GM10248 (cell line): ENCODE measurements at places on chromosomes 5 and 9.
A peak's percentile ranks its signal among the peaks of the same experiment; 100 is the strongest.

GRCh38 chr9:71725590-71726338, 42.5 kb downstream of the CEMIP2 start:
- no peak for DNase-seq

DNA sequence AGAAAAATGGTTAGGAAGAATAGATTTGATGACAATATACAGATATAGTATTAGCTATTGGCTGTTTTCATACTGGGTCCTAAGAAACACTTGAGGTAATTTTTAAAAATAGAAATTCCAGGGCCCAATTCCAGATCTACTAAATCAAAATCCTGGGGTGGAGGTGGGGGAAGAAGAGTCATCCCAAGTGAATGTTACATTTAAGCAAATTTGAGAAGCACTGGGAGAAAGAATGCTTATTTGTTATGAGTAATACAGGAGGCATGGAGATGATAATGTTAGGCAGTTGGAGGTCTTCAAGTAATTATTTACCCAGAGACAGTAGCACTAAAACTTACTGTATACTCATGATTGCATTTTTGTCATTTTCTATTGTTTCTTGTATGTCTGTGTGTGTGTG, 93.0 kb upstream of the DAB2 start:
- DNase-seq, result no peak

DNA sequence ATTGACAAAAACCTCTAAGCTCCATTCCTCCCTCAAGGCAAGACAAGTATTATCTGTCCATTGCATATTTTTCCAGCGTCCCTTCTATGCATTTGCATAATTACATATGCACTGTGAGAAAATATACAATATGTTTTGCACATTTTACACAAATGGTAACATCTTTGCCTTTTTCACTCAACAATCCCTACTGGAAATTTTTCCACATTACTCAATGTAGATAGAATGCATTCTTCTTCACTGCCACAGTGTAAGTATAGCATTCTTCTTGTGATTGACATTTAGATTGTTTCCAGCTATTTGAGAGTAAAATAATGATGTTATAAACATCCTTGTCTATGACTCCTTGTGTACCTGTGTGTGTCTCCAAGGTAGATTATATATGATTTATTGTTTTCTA, 205.0 kb downstream of the SLIT3 start:
- no peak for DNase-seq

- DNase-seq, result no peak
Measured at GRCh38 chr9:101593345-101593744, 1.4 kb downstream of the PPP3R2 start.

DNA sequence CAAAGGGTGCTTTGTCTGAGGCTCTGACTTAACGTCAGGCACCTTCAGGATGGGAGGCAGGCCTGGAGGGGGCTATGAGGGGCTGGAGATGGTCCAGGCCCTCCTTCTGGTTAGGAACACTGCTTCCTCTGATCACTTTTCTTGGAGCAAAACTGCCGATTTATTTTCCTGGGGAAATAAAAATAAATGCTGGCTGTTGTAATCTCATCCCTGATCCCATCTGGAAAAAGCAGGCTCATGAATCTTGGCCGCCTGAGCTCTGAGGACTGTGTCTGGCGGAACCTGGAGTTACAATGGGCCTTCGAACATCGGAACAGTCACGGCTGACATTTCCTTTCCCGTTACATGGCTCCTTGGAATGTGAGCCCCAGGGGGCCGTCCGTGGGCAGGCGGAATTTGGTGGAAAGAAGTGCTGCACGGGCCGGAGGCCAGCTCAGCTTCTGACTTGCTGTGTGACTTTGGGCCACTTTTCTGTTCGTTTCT, 157.8 kb downstream of the RGS3 start:
- no peak for DNase-seq

GRCh38 chr5:56358703-56359681, 125.9 kb upstream of the ANKRD55 start:
- DNase-seq, result no peak

GRCh38 chr9:38687389-38687842, 32.5 kb downstream of the FAM240B start:
- peak; percentile 59 for DNase-seq

DNA sequence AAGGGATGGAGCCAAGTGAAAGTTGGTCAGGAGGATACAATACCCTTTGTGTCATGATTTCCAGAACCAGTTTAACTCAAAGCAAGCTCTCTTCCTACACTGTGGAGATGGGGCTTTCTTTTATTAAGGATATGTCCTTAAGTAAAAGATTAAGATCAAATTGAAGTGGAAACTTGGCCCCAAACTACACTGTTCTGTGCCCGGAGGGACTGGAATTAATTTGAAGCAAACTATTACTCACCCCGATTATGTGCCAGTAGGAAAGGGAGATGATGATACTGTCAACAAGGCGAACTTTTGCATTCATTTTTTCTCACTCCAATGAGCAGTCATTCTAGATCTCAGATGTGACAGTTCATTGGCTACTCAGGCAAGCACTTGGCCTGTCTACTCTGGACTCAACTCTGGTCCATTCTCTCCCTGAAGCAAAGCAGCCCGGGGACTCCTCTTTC, 186.7 kb downstream of the NTRK2 start:
- no peak for DNase-seq

DNA sequence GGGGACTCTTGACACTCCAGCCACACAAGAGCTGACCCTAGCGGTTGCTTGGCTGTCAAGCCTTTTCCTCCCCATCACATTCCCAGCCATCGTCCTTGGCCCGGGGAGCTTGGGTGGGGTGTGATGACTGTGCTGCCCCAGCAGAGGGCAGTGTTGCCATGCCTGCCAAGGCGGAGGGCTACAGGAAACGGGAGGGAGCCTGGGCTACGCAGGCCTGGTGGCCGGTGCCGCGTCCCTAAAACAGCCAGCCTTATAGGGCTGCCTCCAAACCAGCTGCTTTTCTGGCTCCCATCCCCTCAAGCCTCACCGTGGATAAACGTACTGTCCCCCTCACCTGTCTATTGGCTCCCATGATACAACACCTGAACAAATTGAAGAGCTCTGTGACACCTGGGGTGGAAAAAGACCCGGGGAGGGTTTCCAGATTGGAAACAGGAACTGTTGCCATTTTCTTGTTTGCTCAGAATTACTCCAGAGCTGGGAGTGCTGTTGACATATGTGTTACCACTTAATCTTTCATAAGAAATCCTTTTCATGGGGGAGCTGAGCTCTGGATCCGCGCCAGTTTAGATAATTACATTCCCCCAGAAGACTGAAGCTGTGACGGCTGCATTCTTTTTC, 72.8 kb upstream of the ASTN2 start:
- peak; percentile 65 for DNase-seq

DNA sequence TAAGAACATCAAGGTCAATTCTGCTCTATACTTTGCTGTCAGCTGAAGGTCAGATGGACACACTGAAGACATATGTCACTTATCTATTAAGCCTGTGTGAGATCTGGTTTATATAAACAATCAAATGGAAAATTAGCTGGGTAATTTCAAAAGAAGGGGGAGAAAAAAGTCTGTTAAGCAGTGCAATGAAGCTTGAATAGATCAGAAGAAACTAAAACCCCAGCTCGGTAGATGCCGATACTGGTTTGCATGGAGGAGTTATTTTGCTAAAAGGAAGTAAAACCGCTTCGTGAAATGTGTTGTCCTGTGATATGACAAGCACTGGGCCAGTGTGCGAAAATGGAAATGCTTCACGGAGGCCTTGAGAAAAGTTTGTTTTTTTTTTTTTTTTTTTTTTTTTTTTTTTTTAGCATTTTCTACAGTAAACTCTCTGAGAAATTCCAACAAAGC, 148.8 kb downstream of the MEF2C start:
- peak; percentile 46 for DNase-seq

- DNase-seq, result no peak
Measured at GRCh38 chr5:61612431-61612830, 280.4 kb downstream of the ZSWIM6 start.

GRCh38 chr9:129021091-129021490, 7.0 kb downstream of the SH3GLB2 start:
- DNase-seq, result peak; percentile 69

- DNase-seq, result peak; percentile 7
Measured at GRCh38 chr9:126125577-126125976, 201.1 kb upstream of the MVB12B start.

DNA sequence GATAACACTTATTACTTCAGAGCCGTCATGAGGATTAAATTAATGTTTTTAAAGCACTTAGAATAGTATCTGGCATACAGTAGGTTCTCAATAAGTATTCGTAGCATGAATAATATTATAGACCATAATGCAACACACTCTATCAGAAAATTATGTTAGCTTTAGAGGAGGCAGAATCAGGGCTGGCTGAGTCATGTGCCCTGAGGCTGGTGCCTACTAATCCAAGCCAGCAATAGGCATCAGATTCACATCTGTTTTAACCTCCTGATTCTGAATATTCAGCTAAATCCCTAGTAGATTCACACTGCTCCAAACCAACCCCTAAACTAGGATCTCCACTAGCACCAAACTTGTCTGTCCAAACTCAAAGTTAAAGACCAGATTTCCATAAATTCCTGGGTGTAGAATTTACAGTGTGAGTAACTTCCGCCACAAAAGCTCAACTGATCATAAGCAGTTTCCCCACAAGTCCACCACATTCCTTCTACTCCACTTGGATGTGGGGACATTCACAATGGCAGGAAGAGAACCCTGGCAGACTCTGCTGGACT, 170.0 kb upstream of the DAPK1 start:
- DNase-seq, result no peak

DNA sequence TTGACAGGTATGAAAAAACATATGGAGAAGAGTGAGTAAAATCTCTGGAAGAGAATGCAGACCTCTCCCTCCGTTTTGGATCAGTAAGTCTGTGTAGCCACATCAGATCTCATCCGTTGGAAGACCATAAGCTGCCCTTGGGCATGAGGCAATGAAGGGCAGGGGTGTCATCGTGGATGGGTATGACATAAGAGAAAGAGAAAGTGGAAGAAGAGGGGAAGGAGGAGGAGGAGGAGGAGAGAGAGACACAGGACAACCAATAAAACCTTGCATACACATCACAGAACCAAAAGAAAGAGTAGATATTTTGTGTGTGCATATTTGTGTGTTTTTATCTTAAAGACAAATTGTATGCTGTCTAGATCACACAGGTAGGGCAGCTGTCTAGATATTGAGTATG, 50.7 kb downstream of the PRRC1 start:
- peak; percentile 32 for DNase-seq

DNA sequence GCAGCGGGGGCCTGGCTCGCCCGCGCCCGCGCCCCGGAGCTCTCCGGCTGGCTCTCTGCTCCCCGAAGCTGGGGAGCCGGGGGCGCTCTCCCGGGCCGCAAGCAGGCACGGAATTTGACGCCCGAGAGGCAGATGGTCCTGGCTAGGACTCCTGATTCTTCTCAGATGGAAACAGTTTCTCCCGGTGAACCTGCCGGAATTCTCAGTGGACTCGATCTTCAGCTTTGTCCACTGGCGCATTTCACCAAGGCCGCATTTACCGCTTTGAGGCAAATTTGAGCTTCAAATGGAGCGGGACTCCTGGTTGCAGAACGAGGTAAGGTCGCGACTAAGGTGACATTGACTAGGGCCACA, 305.7 kb upstream of the KCNN2 start:
- no peak for DNase-seq

DNA sequence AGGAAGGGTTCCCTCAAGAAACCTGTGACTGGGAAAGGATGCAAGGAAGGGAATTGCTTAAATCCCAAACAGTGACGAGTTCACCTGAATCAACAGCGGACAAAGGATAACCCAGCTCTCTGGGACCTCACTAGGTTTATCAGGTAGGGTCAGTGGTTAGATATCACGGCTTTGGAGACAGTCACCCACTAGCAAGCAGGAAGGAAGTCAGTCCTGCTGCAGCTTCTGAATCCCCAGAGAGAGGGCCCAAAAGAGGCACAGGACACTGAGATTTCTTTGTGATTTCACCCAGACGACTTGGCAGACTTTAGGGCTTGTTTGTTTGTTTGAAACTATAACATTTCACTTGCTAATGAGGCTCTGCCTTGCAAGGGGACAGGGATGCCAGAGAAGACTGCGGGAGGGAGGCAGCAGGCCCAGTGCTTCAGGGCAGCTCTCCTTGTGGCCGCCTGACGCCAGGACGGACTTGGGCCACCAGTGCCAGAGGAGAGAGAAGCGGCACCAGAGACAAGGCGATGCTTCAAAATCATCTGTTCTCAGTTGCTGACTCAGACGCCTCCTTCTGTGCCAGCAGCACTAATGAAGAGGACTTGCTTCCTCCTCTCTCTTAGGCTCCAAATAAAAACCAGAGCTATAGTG, 275.6 kb upstream of the SLC30A5 start:
- DNase-seq, result no peak

DNA sequence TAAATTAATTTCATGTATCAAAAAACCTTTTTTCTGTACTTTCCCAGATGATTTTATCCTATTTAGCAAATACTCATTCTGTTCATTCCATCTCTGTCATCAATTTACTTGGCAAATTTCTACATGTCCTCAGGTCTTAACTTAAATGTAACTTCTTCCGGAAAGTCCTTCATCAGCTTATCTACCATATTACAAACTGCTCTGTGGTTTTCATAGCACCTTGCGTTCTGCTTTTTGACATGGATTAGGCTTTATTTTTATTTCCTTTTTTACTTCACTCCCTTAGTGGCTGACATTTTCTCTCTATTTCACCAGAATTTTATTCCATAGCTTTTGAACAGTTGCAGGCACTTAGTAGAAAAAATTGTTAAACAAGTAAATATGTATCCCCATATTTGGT, 1040.8 kb downstream of the TAF11L14 start:
- DNase-seq, result no peak

DNA sequence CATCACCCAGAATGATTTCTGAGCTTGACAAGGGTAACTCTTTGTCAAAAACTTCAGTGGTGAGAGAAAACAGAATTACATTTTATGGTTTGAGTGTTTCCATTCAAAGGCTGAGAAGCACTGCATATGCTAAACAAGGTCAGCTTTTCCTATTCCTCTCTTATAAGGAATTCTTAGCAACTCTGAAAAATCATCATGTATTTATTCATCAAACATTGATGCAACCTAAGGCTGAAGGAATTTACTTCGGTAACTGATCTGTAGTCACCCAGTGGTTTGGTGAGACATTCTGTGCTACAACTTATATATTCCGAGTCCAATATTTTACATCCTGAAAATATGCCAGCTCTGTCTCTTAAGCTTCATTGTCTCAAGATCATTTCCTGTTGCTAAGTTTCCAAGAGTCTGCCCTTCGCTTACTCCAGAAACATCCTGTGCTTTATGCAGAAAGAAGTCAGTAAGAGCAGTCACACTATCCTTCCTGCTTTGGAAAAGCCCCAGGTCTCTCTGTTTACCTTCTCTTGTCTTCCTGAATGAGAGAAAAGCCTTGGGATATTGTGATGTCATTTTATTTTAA, 176.6 kb upstream of the TBCA start:
- DNase-seq, result no peak

DNA sequence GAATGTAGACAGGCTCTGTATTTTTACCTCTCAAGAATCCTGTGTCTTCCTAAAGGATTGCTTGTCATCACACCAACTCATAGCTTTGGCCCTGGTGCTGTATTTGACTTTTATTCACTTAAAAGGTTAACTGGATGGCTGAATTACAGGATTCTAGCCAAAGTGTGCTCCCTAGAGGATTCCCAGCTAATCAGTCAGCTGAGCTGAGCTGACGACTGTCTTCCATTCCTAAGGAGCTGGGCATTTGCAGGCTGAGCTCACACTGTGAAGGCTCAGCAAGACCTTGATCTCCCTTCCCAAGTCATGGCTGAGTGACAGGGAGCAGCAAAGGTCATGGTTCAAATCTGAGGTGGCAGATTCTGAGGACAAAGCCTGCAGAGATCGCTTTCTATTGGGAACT, 59.0 kb upstream of the PALM2AKAP2 start:
- DNase-seq, result no peak

- DNase-seq, result no peak
Measured at GRCh38 chr9:93094658-93095204, 1.3 kb upstream of the CARD19 start.

- DNase-seq, result no peak
Measured at GRCh38 chr9:133397895-133398294, 19.9 kb downstream of the REXO4 start.

GRCh38 chr5:83034036-83034435, 43.2 kb downstream of the TMEM167A start:
- DNase-seq, result no peak
